Esophagus squamous epithelium (tissue), 5 donors: ENCODE measurements at places on chromosomes 5 and 9.

DNA sequence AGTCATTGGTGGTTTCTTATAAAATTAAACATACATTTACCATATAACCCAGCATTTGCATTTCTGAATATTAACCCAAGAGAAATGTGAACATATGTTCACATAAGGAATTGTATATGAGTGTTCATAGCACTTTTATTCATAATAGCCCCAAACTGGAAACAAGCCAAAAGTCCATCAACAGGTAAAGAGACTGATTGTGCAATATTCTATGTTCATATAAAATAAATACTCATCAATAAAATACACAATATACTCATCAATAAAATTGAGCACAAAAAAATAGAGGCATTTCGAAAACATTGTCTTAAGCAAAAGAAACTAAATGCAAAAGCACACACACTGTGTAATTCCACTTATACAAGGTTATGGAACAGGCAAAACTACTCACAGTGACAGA is 3.7 kb downstream of the SMIM23 start:
- no peak for DNase-seq

DNA sequence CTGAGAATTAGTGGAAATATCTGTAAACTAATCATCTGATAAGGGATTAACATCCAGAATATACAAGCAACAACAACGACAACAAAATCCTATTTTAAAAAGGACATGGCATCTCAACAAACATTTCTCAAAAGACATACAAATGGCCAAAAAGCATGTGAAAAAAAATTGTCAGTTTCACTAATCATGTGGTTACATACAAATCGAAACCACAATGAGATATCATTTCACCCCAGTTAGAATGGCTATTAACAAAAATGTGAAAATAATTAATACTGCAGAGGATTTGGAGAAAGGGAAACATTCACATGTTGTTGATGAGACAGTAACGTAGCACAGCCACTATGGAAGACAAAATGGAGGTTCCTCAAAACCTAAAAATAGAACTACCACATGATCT is 69.5 kb downstream of the ERP44 start:
- DNase-seq, result no peak

DNA sequence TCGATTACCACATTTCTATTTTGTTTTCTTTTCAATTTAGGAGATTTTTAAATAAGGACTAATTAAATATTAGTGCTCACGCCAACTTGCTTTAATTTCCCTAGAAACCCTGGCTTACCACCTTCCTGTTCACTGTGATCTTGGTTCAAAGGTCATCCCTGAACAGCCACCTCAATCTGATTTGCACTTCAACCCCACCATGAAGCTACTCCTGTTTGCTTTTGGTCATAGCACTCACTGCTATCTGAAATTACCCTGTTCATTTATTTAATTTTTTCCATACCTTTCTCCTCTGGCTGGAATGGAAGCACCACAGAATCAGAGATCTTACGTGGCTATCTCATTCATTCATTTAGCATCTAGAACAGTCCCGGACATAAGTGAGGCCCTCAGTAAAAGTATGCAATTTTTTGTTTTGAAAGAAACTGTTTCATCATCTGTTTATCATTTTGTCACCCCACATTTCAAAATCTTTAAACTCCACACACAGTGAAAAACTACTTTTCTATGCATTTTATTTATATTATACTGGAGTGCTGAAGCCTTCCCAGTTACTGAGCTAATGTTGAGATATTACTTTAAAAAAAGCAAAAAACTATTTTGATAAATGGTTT is 17.2 kb upstream of the ADAMTSL1 start:
- no peak for DNase-seq

DNA sequence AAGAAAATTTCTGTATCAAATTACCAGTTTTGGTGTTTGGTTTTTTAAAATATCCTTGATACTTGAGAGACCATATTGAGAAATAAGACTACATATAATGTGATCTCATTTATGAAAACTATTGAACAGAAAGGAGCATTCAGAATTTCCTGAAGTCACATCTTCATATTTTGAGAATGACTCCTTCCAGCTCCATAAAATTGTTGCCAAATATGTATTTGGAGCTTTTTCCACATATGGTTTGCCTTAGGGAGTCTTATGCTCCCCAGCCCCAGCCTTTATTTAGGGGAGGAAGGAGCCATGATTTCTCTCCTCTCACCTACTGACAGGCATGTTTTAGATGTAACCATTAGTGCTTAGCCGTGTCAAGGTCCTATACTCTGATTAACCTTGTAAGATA is 51.1 kb downstream of the GCNT1 start:
- no peak for DNase-seq

- DNase-seq, result no peak
Observed at GRCh38 chr5:53090229-53090628, 19.3 kb downstream of the MOCS2 start.

GRCh38 chr5:40258222-40258621 is 421.5 kb upstream of the PTGER4 start:
- DNase-seq, result no peak
